GM12878 (cell line): ENCODE measurements at places on chromosomes 5 and 9.

GRCh38 chr9:129414993-129415941 lies 205.6 kb downstream of the C9orf50 start:
- DNase-seq = no peak

- DNase-seq = no peak
These were observed 114.4 kb downstream of the SLC12A2 start for GRCh38 chr5:128197896-128198522.

- no peak for DNase-seq
These were observed 146.0 kb downstream of the C9orf50 start for GRCh38 chr9:129474740-129475404.

- DNase-seq = no peak
These were observed 72.2 kb upstream of the SPTLC1 start for GRCh38 chr9:92187390-92187789.

- no peak for DNase-seq
These were observed 14.8 kb upstream of the SLC25A51 start for GRCh38 chr9:37918665-37919170.

DNA sequence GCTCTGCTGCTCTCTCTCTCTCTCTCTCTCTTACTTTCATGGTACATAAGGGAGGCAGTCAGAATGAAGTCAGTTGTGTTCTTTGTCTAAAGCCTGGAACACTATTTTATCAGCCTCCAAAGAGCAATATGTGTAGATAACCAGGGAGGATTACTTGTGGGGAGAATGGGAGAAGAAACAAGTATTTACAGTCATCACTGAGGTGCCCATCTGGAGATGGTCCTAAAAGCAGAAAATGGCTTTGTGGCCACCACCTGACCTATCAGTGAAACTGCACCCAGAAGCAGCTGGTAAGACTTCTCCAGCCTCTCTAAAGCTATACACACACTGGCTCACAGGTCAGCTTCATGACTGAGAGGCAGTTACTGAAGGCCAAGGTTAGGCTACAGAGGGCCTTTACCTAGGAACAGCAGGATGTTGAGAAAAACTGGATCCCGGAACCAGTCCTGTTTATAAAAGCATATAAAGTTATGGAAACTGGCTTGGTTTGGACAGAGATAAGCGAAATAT lies 75.1 kb downstream of the MRPS27 start:
- DNase-seq = no peak

DNA sequence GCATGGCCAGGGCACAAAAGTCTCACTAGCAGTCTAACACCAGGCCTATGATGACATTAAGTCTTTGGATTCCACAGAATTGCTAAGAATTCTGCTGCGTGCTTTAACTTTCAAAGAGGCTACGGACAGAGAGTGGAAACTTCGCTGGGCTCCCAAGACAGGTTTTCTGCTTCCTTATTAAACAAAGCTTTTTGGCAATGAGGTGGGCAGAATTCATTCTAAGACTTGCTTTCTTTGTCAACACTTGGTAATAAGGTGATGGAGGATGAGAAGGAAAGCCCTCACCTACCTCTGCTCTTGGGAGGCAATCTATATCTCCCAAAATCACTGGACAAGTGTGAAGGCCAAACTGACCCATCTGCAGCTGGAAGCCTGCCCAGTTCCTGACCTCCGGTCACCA lies 231.9 kb downstream of the ATPSCKMT start:
- DNase-seq = no peak

DNA sequence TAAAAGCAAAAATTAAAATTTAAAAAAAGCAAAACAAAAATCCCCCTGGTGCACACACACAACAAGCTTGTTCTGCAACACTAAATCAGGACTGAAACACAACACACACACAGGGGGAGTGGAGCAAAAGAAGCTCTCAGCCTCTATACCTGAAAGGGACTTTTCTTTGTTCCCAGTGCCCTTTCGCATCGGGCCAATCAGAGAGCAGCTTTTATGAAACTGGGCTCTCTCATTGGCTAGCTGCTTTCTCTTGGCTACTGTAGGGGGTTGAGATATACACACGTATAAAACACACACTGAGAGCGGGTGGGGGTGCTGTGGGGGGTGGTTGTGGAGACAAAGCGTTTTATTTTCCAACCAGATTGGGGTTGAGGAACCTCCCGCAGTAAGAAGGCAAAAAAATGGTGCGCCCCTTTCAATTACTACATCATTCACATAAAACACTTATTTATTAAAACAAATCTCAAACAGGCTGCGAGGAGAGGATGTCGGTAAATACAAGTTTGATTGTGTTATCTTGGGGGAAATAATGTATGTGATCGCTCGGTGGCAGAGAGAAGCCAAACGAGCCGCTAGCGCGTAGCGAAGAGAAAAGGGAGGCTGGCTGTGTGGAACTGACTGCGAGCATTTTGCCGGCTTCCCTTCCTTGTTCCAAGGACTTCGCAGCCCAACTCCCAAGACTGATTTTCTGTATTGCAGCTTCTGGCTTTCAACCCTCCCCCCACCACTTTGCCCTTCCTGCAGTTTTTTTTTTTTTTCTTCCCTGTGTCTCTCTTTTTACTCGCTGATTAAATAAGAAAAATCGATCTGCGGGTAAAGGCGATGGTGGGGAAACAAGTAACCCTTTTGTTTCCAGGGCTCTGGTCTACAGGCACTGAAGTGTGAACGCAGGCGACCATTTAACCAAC lies 2.5 kb upstream of the ZNF608 start:
- DNase-seq = peak; percentile 86

DNA sequence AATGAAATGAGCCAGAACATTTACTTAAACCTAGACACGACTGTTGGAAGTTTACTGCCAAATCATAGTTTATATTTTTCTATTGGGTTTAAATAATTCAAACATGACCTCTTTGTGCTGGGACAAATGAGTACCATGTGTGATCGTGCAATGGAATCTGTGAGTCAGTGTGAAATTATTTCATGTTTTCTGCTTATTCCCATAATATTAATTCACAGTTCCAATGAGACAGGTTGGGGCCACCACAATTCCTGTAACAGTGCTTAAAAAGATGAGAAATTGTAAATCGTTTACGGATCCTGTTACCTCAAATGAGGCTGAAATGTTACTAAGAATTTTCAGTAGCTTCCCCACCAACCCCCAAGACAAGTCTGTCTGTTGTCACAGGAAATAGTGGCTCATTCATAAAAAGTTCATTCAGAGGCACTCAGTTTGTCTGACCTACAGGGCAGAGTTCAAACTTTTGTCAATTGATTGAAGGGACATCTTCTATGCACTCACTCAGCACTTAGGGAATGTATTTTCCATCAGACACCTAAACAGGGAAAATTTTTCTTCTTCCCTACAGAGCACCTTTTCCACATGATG lies 563.9 kb upstream of the ADAMTS16 start:
- no peak for DNase-seq

DNA sequence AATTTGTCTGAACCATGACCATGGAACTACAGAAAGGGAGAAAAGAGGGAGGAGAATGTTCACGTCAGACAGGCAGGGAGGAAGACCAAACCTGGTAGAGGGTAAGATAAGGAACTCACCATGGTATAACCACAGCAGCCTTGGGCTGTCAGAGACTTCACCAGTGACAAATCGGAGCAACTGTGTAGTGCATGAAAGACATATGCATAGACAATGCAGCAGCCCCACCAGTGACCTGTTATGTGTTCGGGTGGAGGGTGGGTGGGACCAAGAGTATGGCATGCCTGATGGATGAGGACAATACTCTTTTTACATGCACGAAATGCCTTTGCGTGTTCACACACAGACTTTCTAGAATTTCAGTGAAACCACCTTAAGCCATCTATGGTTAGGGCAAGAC lies 221.8 kb upstream of the RASEF start:
- DNase-seq = no peak

DNA sequence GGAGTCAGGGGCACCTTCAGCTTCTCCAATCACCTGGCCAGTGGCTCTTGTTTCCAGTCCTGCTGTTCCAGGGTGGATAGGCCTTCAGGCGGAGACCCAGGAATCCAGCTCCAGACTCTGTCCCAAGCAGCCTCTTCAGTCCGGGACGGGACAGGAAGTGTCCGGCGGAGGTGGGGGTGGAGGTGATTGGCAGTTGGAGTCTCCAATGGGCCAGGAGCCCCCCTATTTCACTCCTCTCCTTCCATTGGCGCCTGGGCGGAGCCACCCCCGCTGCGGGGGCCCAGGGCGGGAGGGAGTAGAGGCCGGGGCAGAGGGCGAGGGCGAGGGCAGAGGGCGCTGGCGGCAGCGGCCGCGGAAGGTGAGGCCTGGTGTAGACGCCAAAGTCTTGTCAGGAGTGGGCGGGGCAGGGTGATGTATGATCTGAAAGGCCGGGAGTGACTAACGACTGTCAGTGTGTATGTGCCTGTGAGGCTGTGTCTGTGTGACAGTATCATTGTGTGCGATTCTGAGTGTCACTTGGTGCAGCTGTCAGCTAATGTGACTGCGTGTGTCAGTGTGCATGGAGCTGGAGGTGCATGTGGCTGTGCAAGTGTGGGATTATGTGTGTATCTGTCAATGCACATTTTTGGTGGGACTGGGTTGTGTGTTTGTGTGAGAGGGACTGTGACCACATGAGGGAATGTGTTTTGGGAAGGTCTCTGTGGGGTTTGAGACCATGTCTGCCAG lies at the start of gene IL11RA:
TSS of gene IL11RA (plus strand) at position 310 of the 726 bp plus-strand sequence. CDS start 3,033 bp downstream, outside the sequence.
- DNase-seq = no peak

DNA sequence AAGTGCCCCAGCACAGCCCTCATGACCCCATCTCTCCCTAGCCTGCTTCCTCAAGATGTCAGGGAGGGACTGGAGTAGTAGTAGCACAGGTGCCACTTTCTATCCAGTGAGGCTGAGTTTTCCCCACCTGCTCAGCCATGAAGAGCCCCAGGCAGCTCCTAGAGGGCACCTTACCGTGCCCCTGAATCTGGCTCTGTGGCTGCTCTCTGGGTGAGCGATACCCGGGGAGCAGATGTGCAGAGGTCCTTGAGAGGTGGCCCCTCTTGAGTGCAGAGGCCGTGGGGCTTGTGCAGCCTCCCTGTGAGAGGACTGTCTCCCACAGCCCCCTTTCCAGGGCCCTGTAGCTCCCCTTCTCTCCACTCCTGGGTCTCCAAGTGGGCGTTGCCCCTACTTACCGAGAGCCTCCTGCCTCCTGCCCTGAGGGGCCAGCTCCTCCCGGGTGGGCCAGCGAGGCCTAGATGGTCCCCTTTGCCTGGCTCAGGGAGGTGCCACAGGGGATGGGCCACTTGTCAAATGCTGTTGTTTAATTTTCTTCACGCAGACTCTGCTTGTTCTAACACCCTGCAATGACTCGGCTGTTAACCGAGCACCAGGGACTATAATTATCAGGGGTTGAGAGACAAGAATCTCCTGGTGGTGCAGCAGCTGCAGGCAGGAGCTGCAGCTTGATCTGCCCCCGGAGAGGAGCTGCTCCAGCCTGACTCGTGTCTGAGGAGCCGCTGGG lies 29.6 kb upstream of the PITX1 start:
- DNase-seq = no peak

- DNase-seq = no peak
These were observed 30.2 kb upstream of the SLCO6A1 start for GRCh38 chr5:102529031-102529430.

DNA sequence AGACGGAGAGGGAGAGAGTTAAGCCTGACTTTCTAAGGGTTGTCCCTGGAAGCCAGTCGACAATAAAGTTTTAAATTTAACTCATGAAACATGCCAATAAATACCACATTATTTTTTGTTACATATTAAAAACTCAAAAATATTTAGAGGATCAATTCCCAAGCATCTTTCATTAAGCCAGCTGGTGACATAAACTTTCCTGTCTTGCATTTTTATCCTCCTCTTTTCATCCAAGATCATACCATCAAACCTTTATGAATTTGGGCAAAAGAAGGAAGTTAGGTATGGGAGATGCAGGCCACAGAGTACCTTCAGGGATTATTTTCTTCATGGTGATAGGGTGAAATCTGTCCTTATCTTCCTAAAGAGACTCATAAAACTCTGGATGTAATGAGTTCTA lies 178.3 kb upstream of the FBXL17 start:
- no peak for DNase-seq

GRCh38 chr5:95870105-95870672 lies 47.7 kb upstream of the GLRX start:
- peak; percentile 65 for DNase-seq

- DNase-seq = no peak
These were observed 248.7 kb upstream of the MAP3K1 start for GRCh38 chr5:56566374-56567249.

- peak; percentile 66 for DNase-seq
These were observed 261.8 kb downstream of the MCTP1 start for GRCh38 chr5:95022967-95023695.

GRCh38 chr9:83956086-83956435 lies 24.0 kb downstream of the HNRNPK start:
- DNase-seq = no peak

GRCh38 chr9:38202336-38202938 lies 133.4 kb upstream of the SHB start:
- DNase-seq = no peak

DNA sequence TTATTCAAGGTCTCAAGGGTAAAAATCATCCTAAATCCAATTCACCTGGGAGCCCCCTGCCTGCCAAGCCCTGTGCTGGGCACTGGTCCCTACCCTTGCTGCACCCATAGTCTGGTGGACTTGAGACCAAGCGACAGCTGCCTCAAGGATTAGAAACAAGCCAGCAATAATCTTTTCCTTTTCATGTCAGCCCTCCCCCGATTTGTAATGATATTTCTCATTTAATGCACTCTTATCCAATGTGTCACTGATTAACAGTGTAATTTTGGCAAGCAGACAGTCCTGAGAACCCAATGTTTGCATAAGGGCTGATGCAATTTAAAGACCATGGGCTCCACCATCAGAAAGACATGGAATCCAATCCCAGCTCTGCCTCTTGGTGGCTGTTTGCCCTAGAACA lies 108.9 kb downstream of the ACTL7B start:
- DNase-seq = no peak

GRCh38 chr5:110338341-110339083 lies 388.0 kb downstream of the TMEM232 start:
- no peak for DNase-seq

- no peak for DNase-seq
These were observed 20.7 kb upstream of the ACSL6 start for GRCh38 chr5:132032196-132032595.

DNA sequence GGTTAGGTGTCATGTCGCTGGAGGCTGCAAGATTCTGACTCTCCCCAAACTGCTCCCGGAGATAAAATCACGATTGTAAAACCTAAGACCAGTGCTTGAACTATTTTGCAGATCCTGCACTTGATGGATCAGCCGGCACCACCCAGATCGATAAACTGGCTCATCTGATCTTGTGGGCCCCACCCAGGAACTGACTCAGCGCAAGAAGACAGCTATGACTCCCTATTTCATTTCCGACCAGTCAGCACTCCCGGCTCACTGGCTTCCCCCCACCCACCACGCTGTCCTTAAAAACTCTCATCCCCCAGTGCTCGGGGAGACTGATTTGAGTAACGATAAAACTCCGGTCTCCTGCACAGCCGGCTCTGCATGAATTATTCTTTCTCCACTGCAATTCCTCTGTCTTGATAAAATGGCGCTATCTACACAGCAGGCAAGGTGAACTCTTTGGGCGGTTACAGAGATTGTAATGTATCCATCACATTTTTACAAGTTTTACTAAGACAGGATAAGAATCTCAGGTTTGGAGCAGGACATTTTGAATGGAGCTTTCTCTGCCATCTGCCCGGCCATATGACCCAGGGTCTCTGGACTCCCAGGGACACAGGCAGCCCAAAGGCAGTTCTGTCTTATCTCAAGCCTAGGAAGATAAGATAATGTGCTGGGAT lies 10.6 kb upstream of the PPP1R26 start:
- no peak for DNase-seq
